ENCODE measurements at places on chromosomes 11 and 22. TPM values are rescaled to one million over a fixed set of nuclear protein-coding genes. Genes with fewer than 3 reads are reported as not detected.

The OR4A16 gene
- total RNA-seq = not detected

The NF2 gene
- 58.4 TPM for total RNA-seq

The PDGFB gene
- 0.14 TPM for total RNA-seq

The OVOL1 gene
- total RNA-seq = not detected

The MMP27 gene
- total RNA-seq = not detected

The CARD18 gene
- not detected for total RNA-seq

The TMEM151A gene
- total RNA-seq = under 0.01 TPM

The CASP12 gene
- total RNA-seq = not detected

The FADS2 gene
- 396 TPM for total RNA-seq

The CCDC87 gene
- 0.28 TPM for total RNA-seq

The C22orf23 gene
- 0.14 TPM for total RNA-seq

The PRR5 gene
- total RNA-seq = 13.6 TPM

The ADAMTS8 gene
- total RNA-seq = 0.28 TPM

The RASL10A gene
- not detected for total RNA-seq

The ANAPC15 gene
- 23.5 TPM for total RNA-seq

The HEPHL1 gene
- 0.14 TPM for total RNA-seq

The ZNF195 gene
- total RNA-seq = 11.0 TPM

The MRGPRX4 gene
- not detected for total RNA-seq
